Fibroblast of lung (primary cell): ENCODE measurements at places on chromosomes 7 and 10.

DNA sequence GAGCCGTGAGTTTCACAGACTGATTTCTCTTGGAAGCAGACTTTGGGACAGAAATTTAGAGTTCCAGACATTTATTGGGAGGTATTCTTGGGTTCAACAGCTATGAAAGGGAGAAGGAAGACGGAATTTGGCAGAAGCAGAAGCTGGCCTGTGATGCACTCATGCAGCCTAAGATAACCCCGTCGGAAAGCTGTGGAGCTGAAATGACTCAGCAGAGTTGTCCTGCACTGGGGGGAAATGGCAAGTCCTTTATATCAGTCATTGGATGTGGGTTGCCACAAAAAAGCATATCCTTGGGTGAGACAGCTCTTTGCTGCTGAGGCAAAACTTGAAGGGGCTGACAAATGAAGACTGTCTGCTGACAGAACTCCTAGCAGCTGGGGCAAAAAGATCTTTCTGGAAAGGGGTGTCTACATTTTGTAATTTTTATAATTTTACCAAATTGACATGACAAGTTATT is 11.5 kb upstream of the MICU1 start:
- peak; percentile 50 for DNase-seq

GRCh38 chr10:4527281-4527970 is 298.6 kb upstream of the AKR1E2 start:
- DNase-seq, result peak; percentile 41

DNA sequence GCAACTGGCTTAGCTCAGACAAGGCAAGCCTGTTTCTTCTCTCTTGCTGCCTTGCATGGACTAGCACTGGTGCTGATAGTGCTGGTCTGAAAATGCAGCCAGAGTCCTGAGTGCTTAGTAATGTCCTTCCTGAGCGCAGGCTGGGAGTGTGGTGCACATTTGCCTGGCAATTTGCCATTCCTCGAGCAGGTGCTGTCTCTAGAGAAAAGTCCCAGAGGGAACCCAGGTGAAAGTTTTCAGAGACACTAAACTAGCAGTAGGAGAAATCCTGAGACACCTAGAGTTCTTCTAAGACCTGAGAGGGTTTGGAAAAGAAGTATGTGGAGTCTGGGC is 1.9 kb downstream of the SFTPD start:
- DNase-seq, result no peak

GRCh38 chr7:33692956-33693355 is 212.4 kb upstream of the BMPER start:
- peak; percentile 81 for DNase-seq

- peak; percentile 63 for DNase-seq
Measured at GRCh38 chr10:20406281-20407104, 490.6 kb downstream of the NEBL start.

- DNase-seq, result no peak
Measured at GRCh38 chr10:131902691-131903090, 1.9 kb downstream of the PPP2R2D start.

GRCh38 chr7:40551685-40552576 is 417.1 kb downstream of the SUGCT start:
- DNase-seq, result peak; percentile 65

- DNase-seq, result no peak
Measured at GRCh38 chr7:151371266-151371665, 29.7 kb downstream of the NUB1 start.

- no peak for DNase-seq
Measured at GRCh38 chr7:35818513-35818912, 17.7 kb downstream of the SEPTIN7 start.

DNA sequence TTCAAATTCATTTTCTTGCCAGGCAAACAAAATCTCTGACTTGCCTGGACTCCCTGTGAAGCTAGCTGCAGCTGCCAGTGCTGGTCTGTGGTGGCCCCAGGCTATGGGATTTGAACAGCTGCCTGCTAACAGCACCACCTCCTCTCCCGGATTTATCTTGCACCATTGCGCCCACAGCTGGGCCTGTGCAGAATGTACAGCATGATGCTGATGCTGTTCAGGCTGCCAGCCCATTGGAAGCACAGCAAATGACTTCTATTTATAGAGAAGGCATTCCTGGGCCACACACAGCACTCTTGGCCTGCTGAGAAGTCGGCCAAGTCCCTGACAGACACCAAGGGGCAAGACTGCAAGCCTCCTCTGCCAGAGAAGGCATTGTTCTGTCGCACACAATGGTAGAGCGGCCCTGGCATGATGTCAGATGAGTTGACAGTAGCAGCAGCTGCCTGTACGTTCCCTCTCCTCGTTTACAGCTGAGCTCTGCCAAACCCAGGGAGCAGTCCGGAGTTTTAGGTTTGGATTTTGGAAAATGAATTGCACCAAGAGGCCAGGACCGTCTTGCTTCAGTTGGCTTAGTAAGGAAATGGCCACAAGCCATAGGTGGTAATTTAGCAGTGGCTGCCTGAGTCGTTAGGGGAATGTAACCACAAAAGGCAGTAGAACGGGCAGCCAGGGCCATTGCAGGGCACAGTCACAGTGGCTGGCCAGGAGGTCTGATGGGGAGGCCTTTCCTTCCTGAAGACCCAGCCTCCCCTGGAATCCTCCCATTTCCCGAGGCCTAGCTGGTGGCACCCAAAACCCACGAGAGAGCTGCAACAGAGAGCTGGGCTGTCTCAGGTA is 38.5 kb downstream of the MTURN start:
- DNase-seq, result peak; percentile 92

DNA sequence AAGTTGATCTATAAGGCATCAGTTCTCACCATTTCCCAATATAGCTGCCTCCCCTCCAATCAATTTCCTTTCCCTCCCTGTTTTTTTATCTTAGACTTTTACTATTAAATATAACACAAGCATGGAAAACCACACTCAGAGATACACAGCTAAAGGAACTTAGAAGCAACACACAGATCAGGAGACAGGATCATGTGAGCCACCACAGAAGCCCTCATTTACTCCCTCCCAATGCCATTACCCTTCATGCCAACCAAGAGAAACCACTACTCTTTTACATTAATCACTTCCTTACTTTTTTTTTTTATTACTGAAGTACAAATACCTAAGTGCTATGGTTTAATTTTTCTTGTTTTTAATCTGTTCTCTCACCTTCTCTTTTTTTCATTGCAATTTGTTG is 33.0 kb downstream of the COG5 start:
- DNase-seq, result no peak

DNA sequence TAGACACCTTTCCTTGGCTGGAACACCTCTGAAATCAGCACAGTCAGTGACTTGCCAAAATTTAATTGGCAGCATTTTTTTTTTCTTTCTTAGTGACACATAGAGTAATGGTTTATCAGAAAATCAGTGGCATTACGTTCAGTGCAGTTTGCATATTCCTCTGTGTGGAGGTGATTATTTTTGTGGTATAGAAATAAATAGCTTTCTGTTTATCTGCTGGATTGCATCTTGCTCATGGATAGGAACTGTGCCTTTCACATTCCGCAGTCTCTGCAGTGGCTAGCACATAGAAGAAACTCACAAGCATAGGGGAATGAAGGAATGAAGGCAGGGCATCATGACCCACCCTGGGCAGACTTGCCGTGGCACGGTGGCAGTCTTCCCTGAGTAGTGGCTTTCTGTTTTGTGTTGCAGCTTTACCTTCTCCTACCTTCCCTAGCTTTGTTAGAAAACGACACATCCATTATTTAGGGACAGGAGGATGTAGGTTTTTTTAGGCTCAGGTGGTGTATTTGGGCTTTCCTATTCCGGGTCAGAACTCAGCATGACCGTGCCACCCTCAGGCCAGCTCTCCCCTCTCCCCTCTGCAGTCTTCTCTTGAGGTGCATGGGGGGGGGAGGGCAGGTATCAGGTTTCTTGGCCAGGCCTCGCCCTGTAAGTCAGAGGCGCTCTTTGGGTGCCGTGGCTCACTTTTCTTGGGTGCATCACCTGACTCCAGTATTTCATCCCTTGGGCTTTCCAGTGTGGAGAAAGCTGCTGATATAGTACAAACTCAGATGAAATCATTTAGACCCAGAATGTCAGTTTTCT is 112.5 kb upstream of the GJD4 start:
- no peak for DNase-seq

DNA sequence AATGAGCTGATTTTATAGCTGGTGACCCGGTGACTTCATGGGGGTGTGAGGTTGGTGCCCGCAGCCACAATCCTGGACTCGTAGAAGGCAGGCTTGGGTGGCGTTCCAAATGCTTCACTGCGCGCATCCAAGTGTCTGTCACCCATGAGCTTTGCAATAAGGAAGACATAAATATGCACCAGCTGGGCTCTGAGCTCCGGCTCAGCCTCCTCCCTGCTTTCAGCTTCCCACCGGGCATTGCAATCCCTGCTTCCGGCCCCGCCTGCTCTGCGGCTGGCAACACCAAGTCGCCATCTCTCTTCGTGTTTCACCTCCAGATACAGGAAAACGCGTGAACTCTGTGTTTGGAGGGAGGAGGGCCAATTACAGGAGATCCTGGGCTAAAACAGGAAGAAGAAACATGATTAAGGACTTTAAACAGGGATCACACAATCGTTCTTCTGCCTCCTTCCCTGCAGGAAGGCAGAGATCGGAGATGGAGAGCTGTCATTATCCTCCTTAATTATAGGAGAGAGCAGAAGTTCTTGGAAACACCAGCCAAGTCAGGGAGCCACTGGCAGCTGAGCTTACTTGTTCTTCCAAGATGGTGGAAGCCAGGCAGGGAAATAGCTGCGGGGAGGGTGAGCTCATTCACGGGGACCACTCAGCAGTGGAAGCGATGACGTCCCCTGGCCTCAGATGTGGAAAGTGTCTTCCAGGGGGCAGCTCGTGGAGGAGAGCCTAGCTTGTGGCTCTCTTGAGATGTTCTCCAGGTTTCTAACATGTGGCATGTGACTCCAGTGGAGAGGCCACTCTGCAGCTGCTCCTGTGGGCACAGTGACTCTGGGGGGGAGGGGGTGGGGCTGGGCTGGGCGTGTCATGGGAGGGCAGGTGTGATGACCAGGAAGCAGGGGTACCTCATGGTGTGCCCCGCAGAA is 134.9 kb downstream of the CAMK1D start:
- DNase-seq, result no peak

- DNase-seq, result peak; percentile 80
Measured at GRCh38 chr7:130910949-130911944, 177.2 kb upstream of the KLF14 start.

GRCh38 chr7:82044497-82045080 is 274.7 kb upstream of the HGF start:
- peak; percentile 73 for DNase-seq
